Neural crest cell (in vitro differentiated cells): ENCODE measurements at places on chromosomes 1 and 21.

DNA sequence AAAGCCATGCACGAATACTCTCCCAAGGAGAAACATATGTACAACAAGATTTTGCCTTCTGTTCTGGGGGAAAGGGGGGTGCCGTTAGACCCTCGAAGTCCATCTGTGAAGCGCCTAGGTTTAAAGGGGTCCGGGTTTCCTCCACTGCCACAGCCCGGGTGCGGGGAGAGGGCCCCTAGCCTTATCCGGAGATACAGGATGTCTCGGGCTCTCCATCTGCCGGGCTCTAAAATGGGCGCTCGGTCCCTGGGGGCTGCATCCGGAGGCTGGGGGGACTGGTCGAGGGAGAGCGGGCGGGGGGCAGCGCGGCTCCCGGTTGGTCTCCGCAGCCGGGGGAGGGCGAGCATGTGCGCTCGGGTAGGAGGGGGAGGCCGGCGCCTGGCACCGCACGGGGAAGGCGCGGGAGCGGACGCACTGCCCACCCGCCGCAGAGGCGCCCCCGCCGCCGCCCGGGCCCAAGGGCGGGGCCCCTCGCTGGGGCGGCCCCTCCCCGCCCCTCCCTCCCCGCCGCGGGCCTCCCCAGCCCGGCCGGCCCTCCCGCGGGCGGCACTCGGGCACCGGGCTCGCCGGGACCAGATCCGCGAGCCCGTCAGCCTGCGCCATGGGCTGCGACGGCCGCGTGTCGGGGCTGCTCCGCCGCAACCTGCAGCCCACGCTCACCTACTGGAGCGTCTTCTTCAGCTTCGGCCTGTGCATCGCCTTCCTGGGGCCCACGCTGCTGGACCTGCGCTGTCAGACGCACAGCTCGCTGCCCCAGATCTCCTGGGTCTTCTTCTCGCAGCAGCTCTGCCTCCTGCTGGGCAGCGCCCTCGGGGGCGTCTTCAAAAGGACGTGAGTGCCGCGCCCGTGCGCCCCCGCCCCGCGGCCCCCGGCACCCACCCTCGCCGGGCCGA lies 63.1 kb downstream of the ELK4 start:
- no peak for DNase-seq

DNA sequence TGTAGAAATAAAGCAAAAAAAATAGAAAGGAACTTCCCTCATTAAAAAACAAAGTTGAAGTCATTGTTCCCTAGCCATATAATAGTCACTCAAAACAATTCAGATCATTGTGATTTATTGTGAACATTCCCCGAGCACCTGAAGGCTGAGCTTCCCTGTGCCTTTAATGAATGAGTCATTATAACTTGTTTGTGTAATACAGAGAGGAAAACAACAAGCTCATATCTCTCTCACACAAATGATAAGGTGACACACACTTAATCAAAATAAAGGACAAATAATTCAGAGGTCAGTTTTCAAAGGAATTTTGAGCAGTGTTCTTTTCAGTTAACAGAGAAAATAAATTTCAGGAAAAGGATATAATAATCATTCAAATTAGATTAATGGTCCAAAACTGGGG lies 326.2 kb downstream of the DUSP10 start:
- no peak for DNase-seq

GRCh38 chr1:82466416-82466815 lies 665.7 kb downstream of the ADGRL2 start:
- no peak for DNase-seq

- DNase-seq, result no peak
Measured at GRCh38 chr1:178485541-178485981, 11.2 kb downstream of the CLEC20A start.

- no peak for DNase-seq
Measured at GRCh38 chr1:143651350-143651992, 320.3 kb downstream of the FAM72C start.

GRCh38 chr1:6888268-6888667 lies 103.0 kb downstream of the CAMTA1 start:
- no peak for DNase-seq
